ENCODE measurements at places on chromosomes 13 and 19.
A peak's percentile ranks its signal among the peaks of the same experiment; 100 is the strongest.

DNA sequence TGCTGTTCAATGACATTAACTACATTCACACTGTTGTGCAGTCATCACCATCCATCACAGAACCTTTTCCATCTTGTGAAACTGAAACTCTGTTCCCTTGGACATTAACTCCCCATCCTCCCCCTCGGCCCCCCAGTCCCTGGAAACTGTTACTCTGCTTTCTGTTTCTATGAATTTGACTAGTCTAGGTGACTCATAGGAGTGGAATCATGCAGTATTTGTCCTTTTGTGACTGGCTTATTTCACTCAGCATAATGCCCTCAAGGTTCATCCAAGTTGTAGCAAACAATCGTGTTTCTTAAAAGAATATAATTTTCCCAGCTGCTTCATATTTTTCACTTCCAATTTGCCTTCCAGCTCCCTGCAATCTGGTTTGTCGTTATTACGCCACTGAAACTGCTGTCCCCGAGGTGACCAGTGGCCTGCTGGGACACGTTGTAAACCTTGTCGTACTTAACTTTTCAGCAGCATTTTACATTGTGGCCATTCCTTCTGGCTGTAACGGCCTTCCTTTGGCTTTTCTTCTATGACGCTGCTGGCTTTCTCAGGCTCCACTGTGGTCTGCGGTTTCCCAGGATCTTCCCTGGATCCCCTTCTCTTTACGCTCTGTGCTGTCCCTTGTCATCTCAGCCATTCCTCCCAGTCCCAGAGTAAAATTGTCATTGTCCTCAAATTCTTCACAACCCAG is 74.0 kb downstream of the DHRS12 start:
- no peaks in the 10 kb centered on the region for H3K27me3 ChIP-seq
- DNase-seq = peak; percentile 84
- peaks cover 7% of the 10 kb centered on the region for H3K36me3 ChIP-seq
- H3K4me3 ChIP-seq = peak overlapping the region; percentile 20
- peak overlapping the region; percentile 98 for H3K27ac ChIP-seq
- H3K4me1 ChIP-seq = peaks cover 58% of the 10 kb centered on the region

DNA sequence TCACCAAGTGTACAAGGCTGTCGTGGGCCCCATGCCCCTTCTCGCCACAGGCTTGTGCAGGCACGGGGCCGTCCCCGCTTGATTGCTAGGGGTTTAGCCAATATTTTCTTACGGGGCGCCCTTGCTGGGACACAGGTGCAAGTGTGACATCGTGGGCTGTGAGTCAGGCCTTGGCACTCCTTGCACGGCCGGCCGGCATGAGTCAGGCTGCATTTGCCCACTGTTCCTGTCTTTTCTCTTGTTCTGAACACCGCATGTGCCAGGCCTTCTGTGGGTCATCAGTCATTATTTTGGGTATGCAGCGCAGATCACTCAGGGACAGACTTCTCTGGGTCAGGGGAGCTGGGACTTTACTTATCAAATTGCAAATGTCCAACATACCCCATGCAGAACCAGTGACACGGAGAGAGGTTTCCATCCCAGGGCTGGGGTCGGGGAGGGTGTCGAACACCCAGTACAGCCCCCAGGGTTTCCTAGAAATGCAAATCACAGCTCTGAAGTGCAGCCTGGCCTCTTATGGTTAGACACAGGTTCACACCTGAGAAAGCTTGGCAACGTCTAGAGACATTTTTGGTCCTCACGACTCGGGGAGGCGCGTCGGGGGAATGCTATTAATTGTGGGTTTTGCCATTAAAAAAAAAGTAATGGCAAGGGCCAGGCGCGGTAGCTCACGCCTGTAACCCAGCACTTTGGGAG is 22.5 kb upstream of the KLF2 start:
- no peak overlapping the region for H3K27ac ChIP-seq
- DNase-seq = peak; percentile 64
- no peaks in the 10 kb centered on the region for H3K36me3 ChIP-seq

GRCh38 chr13:51453959-51454703 is 1.3 kb upstream of the INTS6 start:
- peak overlapping the region; percentile 89 for H3K27ac ChIP-seq
- peaks cover 14% of the 10 kb centered on the region for H3K36me3 ChIP-seq
- no peak for DNase-seq
- H3K27me3 ChIP-seq = no peaks in the 10 kb centered on the region

DNA sequence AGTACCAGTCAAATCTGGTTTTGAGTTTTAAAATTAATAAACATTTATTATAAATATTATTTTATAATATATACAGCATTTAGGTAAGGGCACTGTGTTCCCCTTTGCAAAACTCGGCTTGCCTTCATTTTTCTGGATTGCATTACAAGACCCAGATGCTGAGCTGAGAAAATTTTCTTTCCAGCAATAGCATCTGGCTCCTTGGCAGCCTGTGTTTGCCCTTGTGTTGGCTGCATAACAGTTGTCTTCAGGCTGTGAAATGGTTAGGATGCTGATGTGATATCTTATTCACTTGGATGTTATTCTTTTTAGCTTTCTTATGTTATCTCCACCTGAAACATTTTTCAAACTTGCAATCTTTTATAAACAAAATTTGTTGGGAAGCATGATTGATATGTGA is 784.4 kb downstream of the DACH1 start:
- no peak overlapping the region for H3K27ac ChIP-seq
- H3K4me1 ChIP-seq = no peaks in the 10 kb centered on the region
- H3K27me3 ChIP-seq = no peaks in the 10 kb centered on the region
- no peak for DNase-seq

- no peak for DNase-seq
- peaks cover 28% of the 10 kb centered on the region for H3K4me1 ChIP-seq
- H3K4me3 ChIP-seq = peak overlapping the region; percentile 75
- no peaks in the 10 kb centered on the region for H3K36me3 ChIP-seq
- no peak overlapping the region for H3K27ac ChIP-seq
Measured at GRCh38 chr19:49849433-49850220, 1.3 kb upstream of the PTOV1 start.

- H3K27me3 ChIP-seq = peaks cover 4% of the 10 kb centered on the region
- H3K36me3 ChIP-seq = no peaks in the 10 kb centered on the region
- no peak overlapping the region for H3K4me3 ChIP-seq
- H3K27ac ChIP-seq = no peak overlapping the region
- DNase-seq = no peak
- H3K4me1 ChIP-seq = no peaks in the 10 kb centered on the region
Measured at GRCh38 chr13:42345367-42345766, 73.4 kb downstream of the AKAP11 start.

DNA sequence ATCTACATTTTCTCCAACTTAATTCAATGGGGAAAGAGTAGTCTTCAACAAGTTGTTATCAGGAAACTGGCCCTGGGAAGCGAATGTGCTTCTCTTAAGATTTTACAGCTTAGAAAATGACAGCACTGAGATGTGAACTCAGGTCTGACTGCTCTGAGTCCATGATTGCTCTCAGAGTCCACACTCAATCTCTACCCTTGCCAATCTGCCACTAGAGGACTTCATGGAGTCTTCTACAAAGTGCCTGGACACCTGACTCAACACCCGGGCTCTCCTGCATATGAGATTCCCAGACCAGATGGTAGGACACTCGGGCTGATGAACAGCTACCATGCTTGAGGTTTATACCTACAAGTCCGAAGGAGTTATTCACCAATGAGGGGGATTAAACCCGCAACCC is 74.8 kb downstream of the ABCC4 start:
- no peak overlapping the region for H3K27ac ChIP-seq
- no peaks in the 10 kb centered on the region for H3K36me3 ChIP-seq
- DNase-seq = no peak
- H3K27me3 ChIP-seq = no peaks in the 10 kb centered on the region

- no peaks in the 10 kb centered on the region for H3K27me3 ChIP-seq
- peak overlapping the region; percentile 39 for H3K4me3 ChIP-seq
- peaks cover 14% of the 10 kb centered on the region for H3K4me1 ChIP-seq
- no peaks in the 10 kb centered on the region for H3K36me3 ChIP-seq
- DNase-seq = peak; percentile 34
- no peak overlapping the region for H3K27ac ChIP-seq
Measured at GRCh38 chr19:1811472-1811894, 593 bp downstream of the ATP8B3 start.

DNA sequence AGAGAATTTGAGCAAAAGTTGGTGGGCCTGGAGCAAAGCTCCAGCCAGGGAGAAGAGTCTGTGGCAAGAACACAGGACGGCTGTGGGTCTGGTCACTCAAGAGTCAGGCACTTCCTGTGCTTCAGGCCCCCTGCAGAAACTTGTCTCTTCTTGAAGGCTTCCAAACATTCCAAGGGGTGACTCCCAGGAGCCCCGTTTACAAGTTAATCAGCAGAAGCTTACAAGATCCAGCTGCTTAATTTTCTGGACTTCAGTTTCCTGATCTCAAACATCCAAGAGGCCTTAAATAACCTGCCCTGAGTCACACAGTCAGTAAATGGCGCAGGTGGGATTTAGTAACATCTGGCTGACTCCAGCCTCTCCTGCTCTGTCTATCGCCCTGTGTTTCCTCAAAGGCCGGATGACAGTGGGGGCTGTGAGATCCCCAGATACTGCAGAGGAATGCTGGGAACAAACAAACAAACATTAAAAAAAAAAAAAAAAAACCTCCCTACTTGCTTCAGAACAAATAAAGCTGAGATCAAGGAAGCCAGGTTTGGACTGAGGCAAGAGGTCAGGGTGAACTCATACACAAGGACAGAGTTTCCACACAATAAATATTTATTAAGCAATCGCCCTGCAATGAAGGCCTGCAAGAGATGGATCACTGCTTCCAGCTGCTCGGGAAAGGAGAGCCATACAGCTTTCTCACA is 175.4 kb upstream of the RFC3 start:
- H3K4me3 ChIP-seq = no peak overlapping the region
- H3K27me3 ChIP-seq = no peaks in the 10 kb centered on the region
- no peak overlapping the region for H3K27ac ChIP-seq
- no peak for DNase-seq

GRCh38 chr19:50513746-50514345 is at the start of gene ASPDH:
Gene ASPDH, minus strand, starts transcription at chr19:50513913. Its CDS starts 90 bp downstream, at chr19:50513823.
- H3K27me3 ChIP-seq = no peaks in the 10 kb centered on the region
- no peaks in the 10 kb centered on the region for H3K36me3 ChIP-seq
- no peak within 1 kb of the TSS for H3K4me3 ChIP-seq
- H3K27ac ChIP-seq = no peak within 1 kb of the TSS

GRCh38 chr13:105343134-105343806 is 1192.2 kb downstream of the EFNB2 start:
- H3K27me3 ChIP-seq = no peaks in the 10 kb centered on the region
- peak overlapping the region; percentile 3 for H3K27ac ChIP-seq
- peak; percentile 70 for DNase-seq
- no peak overlapping the region for H3K4me3 ChIP-seq
- H3K36me3 ChIP-seq = no peaks in the 10 kb centered on the region
- peaks cover 22% of the 10 kb centered on the region for H3K4me1 ChIP-seq

GRCh38 chr13:32390484-32390883 is 37.4 kb downstream of the N4BP2L1 start:
- H3K4me3 ChIP-seq = no peak overlapping the region
- no peak overlapping the region for H3K27ac ChIP-seq
- H3K27me3 ChIP-seq = no peaks in the 10 kb centered on the region
- no peak for DNase-seq

DNA sequence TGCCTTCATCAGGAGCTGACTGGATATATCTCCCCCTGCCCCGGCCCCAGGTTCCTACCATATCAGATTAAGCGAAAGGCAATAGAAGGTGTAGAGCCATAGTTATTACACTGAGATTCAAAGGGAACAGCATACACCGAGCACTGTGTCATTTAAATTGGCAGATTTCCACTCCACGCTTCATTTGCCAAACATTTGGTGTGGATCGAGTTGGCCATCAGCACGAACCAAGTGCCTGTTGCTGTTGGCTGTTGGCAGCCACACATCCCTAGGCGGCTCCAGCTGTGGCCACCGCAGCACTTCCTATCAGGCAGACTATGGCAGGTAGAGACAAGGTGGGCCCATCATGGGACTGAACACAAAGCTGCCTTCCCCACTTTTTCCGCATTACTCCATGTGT is 115.8 kb downstream of the CCNA1 start:
- no peaks in the 10 kb centered on the region for H3K36me3 ChIP-seq
- H3K4me3 ChIP-seq = no peak overlapping the region
- no peaks in the 10 kb centered on the region for H3K4me1 ChIP-seq
- no peak overlapping the region for H3K27ac ChIP-seq
- peaks cover 2% of the 10 kb centered on the region for H3K27me3 ChIP-seq
- DNase-seq = no peak

DNA sequence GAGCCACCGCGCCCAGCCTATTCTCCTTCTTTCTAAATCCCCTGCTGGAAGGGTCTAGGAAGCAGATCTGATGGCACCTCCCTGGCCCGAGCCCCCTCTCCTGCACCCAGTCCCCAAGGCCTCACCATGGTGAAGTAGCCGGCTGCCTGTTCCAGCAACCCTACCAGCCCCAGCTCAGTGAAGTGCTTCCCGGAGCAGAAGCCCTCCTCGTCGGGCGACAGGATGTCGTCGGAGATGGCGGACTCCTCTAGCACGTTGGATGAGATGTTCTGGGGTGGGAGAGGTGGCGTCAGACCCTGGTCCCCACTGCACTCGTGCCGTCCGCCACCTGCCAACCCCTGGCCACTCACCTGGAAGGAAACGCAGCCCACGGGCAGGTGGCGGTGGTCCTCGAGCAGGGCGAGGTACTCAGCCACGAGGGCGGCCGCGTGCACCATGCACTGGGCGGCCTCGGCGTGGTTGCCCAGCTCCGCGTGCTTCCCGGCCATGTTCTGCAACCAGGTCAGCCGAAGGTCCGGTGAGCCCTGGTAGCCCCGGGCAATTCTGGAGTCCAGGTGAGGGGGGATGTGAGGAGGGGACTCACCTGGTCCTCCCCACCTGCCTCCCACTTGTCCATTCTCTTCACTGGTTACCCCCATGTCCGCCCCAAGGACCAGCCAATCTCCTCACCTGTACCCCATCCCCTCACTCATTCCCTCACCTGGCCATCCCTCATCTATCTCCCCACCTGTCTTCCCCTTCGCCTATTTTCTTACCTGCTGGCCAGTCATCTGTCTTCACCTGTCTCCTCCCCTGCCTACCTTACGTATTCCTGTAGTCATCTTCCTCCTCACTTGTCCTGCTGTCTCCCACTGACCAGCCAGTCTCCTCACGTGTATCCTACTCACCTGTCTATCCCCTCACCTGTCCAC is 11.5 kb upstream of the KANK2 start:
- DNase-seq = no peak
- H3K4me1 ChIP-seq = peaks cover 4% of the 10 kb centered on the region
- H3K4me3 ChIP-seq = no peak overlapping the region
- H3K36me3 ChIP-seq = no peaks in the 10 kb centered on the region

Measured in astrocyte (in vitro differentiated cells and primary cell).